Activated CD4-positive, alpha-beta T cell treated with anti-CD3 and anti-CD28 coated beads for 24 hours (primary cell): ENCODE measurements at places on chromosomes 6 and 20.
A peak's percentile ranks its signal among the peaks of the same experiment; 100 is the strongest.

- no peak for DNase-seq
Measured at GRCh38 chr6:44524476-44525227, 137.1 kb downstream of the CDC5L start.

DNA sequence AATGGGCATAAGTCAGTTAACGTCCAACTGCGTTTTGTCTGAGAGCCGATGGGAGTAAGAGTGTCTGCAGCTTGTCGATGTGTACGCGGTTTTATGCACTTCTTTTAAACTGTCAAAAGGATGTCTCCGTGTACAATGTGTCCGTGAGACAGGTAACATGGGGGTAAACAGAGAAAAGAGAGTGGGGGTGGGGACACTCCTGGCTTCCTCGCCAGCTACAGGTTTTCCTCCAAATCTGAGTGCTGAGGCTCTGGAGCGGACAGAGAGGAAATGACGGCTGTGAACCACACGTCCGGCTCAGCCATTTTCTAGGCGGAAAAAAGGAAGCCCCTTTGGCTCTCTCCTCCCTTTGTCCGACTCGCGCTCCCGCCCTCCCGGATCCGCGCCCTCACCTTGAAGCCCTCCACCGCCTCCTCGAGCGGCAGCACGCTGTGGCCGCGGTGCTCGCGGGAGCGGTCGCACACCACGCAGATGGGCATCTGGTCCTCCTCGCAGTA is 916 bp downstream of the TRIM27 start:
- no peak for DNase-seq

GRCh38 chr6:146898069-146898887 is 299.5 kb downstream of the ADGB start:
- no peak for DNase-seq

GRCh38 chr6:39785281-39785680 is 6.9 kb upstream of the DAAM2 start:
- no peak for DNase-seq

GRCh38 chr6:163554663-163555062 is 140.1 kb downstream of the QKI start:
- DNase-seq, result peak; percentile 12

- DNase-seq, result no peak
Measured at GRCh38 chr20:64189530-64189966, 25.3 kb downstream of the MYT1 start.

DNA sequence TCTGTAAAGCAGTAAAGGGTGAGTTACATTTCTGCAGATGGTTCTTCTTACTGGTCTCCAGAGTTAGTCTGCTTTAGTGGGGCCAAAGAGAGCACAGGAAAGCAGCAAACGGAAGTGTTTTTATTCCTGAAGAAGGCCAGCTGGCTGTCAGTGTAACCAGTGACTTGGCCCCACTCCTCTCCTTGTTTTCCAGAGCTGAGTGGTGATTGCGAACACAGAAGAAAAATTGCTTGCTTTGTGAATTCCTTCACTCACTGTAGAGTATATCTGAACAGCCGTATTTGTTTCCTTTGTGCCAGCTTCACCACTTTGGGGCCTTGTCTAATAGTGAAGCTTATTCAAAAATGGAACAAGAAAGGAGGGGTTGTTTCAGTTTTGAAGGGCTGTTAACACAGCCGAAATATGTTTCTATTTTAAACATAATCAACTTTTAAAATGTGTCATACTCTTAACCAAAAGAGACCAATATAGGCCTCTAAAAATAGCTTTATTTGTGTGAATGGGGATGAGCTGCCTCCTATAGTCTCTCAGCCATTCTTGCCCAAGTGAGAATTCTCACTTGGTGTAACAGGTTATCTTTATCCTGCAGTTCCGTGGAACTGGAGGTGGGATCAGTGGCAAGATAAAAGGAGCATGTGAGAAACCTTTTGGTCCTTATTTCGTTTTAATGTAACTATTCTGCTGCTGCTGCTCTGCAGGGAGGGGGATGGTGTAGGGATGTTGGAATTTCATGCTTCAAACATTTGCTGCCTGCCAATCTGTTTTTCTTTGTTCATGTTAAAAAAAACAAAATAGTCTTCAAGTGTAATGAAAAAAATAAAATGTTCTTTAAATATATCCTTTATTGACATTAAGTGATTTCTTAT is 37.8 kb downstream of the ZC2HC1B start:
- no peak for DNase-seq

- no peak for DNase-seq
Measured at GRCh38 chr6:35090734-35091133, 50.4 kb downstream of the TCP11 start.

DNA sequence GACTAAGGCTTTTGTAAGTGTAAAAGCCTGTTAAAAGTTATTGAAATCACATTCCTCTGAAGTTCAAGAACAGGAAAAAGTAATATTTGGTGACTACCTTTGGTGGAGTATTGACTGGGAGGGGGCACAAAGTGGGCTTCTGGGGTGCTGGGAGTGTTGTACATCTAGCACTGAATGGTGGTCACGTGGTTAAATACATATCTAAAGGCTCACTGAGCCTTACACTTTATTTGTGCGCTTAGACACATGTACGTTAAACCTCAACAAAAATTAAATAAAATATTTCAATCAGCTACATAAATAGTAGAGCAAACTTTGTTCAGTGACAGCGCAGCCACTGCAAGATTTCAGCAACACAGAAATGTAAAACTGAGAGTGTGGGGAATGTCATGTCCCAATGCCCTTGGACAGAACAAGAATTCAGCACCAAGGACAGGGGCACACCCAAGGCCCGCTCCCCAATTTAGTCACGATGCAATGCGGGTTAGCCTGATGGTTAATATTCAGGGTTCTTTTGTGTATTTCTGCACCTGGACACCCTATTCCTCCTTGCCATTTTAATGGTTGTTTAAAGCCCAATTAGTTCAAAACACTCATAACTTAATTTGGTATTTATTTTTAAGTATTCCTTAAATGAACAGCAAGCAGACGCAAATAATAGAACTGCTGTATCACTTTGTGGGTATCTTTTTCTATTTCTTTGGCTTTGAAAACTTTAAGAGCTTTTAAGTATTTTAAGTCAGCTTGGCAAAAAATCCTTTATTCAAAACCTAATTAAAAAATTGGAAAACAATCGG is 37.4 kb downstream of the ANGPT4 start:
- no peak for DNase-seq

- DNase-seq, result no peak
Measured at GRCh38 chr20:1872459-1873097, 22.6 kb upstream of the SIRPA start.

DNA sequence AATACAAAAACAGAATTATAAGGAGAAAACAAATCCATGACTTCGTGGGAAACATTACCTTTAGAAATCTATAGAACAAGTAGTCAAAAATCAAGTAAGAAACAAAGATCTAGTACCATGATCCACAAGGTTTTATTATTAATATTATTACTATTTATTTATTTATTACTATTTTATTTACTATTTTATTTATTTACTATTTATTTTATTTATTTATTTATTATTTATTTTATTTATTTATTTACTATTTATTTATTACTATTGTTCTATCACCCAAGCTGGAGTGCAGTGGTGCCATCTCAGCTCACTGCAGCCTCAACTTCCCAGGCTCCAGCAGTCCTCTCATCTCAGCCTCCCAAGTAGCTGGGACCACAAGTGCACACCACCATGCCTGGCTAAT is 13.5 kb upstream of the ELMO2 start:
- no peak for DNase-seq

- DNase-seq, result no peak
Measured at GRCh38 chr6:152273638-152274037, 363.5 kb downstream of the SYNE1 start.
